ENCODE measurements at places on chromosomes 7 and 10.

DNA sequence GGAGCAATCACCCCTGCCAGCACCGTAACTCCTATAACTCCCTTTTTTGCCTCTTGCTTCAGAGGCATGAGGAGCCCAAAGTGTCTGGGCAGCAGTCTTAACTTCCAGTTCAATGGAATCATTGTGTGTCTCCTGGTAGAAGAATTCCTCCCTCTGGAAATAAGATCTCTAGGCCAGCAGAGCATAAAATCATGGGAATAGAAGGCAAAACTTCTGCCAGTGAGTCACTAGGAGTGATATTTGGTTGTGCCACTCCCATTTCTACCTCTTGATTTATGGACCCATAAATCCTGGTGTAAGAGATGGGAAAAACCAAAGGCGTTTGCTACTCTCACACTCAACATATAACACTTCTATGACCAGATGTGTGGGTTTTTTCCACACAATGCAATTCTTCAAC lies 104.9 kb upstream of the FAM180A start:
- DNase-seq = no peak

DNA sequence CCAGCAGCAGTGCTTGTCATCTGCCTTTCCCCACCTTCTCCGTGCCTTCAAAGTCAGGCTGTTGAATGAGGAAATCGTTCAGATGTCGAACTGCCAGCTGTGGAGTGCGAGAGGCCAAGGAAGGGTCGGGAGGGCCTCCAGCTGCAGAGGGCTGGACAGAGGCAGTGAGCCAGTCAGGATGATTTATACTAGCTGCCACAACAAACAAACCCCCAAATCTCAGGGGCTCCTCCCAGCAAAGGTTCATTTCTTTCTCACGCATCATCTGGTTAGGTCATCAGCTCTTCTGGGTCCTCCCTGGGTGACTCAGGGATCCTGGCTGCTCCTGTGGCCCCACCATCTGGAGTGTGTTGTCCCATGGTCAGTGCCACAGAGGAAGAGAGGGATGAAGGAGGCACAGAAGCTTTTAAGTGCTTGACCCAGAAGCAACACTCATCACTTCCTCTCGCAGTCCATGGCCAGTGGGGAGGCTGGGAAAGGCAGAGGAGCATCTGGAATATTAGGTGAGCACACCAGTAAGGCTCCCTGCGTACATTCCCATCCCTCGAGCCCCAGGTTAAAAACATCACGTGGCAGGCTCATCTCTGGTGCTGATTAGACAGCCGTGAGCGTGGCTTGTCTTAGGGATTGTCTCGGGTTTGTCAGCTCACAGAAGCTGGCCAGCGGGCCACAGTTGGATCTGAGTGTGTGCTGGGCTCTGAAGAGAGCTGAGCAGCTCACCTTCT lies 140.7 kb downstream of the RGS10 start:
- no peak for DNase-seq

- DNase-seq = no peak
Measured at GRCh38 chr10:15461353-15462108, 90.4 kb upstream of the FAM171A1 start.

DNA sequence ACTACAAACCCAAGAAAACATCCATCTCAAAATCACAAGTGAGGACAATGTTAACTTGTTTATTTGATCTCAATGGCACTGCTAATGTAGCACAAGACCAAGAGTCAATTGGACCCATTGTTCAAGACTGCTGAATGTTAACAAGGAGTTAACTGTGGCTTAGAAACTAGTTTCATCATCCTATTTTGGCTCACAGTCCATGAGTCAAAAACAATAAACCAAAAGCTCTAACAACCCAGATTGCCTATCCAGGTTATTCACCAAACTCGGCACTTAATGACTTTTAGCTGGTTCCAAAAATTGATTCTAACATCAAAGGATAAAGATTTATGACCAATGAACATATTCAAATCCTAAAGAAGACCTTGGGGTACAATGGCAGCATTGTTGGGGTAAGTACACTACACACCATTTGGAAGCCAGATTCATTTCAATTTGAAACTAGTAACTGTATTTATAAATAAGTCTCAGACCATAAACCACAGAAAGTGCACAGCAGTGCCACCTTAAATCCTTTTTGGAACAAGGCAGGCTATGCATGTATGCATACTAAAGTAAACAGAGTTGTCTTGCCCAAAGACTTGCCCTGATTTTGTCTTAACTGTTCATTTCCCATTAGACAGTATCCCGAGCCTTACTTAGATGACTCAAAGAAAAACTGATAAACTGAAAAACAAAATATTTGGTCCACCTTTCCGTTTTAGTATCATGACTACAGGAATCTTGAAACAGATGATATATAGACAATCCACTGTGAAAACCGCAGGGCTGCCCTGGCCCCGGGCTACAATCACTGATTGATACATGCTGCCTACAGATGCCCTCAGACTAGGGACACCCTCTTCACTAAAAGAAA lies 84.5 kb downstream of the SRPK2 start:
- DNase-seq = no peak

- no peak for DNase-seq
Measured at GRCh38 chr10:17210361-17210760, 8.9 kb upstream of the TRDMT1 start.

DNA sequence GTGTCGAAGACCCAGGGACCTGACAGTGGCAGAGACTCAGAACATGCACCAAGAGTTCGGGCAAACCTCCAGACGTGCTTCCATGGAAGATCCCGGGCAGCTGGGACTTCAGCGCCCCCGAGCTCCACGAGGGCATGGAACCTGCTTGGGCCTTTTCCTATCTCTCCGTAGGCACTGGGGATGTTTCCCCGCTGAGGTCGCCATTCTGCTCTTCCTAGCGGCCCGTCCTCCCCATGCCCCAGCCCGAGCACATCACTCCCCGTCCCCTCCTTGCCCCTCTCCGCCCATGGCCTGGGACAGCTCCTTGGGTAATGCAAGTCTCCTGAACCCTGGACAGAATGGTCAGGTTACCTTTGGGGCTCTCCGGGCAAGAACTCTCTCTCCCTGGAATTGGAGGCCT lies 32.3 kb upstream of the SHH start:
- no peak for DNase-seq

DNA sequence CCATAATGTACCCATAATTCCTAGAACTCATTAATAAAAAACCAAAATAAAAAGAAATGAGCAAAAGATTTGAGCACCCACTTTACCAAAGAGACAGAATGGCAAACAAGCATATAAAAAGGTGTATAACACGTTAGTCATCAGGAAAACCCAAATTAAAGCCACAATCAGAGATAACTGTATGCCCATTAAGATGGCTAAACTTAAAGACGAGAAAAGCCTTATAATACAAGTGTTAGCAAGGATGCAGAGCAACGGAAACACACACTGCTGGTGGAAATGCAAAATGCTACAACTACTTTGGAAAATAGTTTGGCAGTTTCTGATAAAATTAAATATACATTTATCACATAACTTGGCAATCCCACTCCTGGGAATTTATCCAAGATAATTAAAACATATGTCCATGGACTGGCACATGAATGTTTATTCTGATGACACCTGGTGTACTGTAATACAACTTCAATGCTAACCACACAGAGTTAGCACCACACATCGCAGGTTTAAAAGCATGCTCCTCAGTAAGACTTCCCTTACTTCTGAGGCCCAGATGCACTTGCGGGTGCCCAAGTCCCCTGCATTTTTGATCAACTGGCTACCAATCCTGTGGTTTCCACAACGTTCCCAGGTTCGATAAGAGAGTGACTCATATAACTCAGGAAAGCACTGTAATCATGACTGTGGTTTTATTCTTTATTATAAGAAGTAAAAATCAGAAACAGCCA lies 158.6 kb downstream of the SNX13 start:
- DNase-seq = no peak

DNA sequence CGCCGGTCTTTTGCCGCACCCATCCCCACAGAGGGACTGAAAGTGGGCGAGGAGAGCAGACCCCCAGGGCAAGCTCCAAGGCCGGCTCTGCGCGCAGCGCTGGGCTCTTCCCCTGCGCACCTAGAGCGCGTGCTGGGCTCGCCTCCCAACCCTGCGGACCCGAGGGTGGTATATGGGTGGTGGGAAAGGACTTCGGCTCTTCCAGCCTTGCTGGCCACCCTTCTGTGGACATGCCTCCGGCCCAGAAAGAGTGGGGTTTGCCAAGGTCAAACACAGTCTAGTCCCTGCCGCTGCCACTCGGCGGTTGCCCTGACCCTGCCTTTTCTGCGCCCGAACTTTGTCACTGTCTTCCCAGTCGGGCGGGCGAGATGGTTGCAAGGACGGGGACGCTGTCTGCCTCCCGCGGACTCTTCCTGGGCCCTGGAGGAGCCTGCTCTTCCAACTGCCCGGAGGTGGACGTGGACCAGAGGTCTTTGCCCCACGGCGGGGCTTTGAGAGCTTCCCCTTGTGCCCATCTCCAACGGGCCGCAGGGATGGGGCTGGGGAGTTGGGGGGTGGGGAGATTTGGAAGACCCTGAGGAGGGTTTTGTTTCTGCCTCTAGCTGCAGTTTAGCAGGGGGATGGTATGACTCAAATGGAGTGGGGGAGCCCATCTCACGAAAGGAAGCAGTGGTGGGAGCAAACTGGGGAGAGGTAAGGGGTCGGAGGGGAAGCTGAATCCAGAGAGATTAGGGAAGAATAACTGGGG lies 1.5 kb downstream of the ADCY1 start:
- no peak for DNase-seq

DNA sequence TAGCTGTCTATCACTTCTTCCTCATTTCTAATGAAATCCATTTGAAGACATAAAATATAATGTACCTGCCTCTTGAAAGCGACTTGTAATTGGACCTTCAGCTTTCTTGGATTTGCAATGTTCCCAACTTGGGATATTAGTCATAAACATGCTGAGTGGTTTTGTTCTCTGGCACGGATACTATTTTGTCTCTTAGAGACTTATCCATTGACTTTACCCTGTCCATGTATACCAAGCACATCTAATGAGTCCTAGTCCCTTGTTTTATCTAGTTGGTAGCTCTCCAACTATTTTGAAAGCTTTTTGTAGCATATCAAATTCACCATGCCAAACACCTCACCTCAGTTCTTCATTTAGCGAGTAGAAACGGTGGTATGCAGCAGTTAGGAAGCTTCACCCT lies 18.9 kb downstream of the PLEKHS1 start:
- DNase-seq = no peak

GRCh38 chr7:21962677-21963076 lies 17.0 kb upstream of the CDCA7L start:
- no peak for DNase-seq

DNA sequence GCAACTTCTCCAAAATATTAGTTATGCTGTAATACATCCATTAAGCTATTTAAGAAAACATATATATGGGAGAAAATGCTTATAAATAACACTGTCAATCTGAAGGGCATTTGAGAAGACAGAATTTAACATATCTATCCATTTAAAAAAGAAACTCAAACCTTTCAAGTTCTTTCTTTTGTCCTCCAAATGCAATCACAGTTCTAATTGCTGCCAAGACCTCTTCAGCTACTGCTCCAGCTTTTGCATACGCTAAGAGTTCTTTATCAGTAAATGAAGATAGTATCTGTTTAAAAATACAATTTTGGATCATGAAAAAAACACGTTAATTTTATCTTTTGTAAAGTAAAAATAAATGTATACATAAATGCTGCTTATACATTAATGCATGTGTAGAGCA lies 39.6 kb downstream of the ABCB1 start:
- no peak for DNase-seq
